M059J (cell line): ENCODE measurements at places on chromosomes 6 and 20.
A peak's percentile ranks its signal among the peaks of the same experiment; 100 is the strongest.

- peak; percentile 9 for DNase-seq
These were observed 298.1 kb upstream of the TCF21 start for GRCh38 chr6:133590814-133591213.

- peak; percentile 73 for DNase-seq
These were observed 57.2 kb upstream of the ARHGAP18 start for GRCh38 chr6:129766959-129767728.

DNA sequence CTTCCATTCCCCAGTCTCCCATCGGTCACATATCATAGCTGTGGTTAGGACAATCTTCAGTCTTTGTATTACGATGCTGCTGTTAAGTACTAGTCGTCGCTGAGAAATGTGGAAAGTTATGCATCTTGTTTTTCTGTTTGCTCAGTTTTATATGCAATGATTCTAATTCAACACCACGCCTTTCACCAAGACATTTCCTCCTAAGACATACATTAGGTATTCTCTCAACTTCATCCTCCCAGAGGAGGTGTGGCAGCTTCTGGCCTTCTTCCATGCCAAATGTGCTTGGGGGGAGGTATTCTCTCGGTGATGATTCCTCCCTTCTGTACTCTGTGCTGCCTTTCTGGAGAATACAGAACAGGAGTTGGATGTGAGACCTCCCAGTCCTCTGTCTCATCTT lies 66.1 kb downstream of the B4GALT5 start:
- peak; percentile 35 for DNase-seq

DNA sequence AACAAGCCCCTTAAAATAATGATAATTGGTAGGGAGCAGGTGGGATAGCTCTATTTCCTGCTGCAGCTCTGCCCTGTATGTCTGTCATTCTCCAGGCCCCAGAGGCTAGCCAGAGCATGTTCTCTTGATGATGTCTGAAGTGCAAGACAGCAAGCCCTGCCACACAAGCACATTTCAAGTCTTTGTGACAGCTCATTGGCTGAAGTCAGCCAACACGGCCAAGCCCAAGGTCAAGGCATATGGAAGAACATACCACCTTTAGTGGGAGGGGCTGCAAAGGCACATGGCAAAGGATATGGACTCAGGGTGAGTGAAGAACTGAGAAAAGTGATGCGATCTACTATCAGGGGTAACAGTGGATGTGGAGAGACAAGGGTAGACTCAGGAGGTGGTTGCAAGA lies 116.1 kb downstream of the PRND start:
- DNase-seq = no peak

DNA sequence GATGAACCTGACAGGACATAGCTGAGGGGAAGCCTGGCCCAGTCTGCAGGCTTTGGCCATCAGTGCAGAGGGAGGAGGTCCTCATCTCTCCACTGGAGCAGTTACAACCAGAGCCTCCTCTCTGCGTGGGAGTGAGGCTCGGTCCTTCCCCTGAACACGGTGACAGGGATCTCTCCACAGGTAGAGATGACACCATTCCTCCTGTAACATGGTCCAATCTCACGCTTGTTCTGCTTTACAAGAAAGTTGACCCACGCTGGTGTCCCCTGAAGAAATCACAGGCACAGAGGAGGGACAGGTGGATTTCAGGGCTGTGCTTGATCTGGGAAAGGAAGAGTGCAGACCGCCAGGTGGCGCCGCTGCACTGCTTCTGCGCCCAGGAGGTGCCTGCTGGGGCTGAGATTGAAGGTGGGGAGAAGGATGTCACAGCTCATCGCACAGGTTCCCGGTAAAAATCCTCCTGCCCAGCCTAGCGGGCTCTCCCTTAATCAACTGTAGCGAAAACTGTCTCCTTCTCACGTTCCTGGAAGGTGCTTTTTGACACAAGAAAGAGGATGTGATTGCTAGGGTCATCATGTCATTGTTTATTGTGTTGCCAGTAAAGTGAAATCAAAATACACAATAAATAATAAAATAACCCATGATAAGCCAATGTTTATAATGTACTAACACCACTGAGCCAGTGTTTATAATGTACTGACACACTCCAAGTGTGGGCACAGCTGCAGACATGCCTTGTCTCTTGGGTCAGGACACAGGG lies 20.4 kb downstream of the HLA-G start:
- peak; percentile 69 for DNase-seq

DNA sequence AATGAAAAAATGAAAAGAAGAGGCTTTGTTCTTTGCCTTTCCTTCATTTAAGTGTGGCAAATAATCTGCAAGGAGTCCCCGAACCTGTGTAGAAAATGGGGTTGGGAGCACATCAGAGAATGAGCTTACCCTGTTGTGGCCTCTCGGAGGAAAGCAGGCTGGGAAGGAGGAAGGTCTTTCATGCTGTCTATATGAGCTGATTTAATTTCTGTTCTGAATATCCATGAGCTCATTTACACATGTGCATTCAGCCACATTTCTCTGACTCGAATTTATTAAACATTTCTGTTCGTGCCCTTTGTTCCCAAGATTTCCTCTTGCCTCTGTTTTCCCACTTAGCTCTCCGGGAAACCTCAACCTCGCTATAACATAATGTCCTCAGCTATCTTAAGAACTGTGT lies 584.4 kb upstream of the CDH4 start:
- DNase-seq = no peak

DNA sequence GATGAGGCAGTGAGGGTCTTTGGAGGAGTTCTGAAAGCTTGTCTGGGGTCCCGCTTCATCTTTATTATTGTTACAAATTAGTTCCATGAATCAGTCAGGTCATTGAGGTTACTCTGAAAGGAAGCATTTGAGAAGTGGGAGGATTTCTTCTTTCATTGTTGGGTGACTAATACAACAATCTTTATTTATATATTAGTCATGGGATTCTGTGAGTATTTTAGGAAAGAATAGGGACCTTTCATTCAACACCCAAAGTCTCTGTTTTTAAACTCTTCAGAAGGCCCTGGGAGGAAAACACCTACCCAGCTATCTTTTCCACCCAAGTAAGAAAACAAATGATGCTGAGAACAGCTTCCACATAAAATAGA lies 98.3 kb downstream of the SOD2 start:
- DNase-seq = peak; percentile 87

GRCh38 chr20:34983089-34983820 lies 27.6 kb downstream of the MYH7B start:
- no peak for DNase-seq

- DNase-seq = peak; percentile 94
These were observed 54.0 kb downstream of the TRAF3IP2 start for GRCh38 chr6:111551521-111552231.

- DNase-seq = peak; percentile 76
These were observed 505.8 kb upstream of the MARCKS start for GRCh38 chr6:113351173-113351834.

GRCh38 chr20:1942061-1942460 lies 46.9 kb downstream of the SIRPA start:
- no peak for DNase-seq

- DNase-seq = no peak
These were observed 133.7 kb upstream of the FLRT3 start for GRCh38 chr20:14470977-14471661.

DNA sequence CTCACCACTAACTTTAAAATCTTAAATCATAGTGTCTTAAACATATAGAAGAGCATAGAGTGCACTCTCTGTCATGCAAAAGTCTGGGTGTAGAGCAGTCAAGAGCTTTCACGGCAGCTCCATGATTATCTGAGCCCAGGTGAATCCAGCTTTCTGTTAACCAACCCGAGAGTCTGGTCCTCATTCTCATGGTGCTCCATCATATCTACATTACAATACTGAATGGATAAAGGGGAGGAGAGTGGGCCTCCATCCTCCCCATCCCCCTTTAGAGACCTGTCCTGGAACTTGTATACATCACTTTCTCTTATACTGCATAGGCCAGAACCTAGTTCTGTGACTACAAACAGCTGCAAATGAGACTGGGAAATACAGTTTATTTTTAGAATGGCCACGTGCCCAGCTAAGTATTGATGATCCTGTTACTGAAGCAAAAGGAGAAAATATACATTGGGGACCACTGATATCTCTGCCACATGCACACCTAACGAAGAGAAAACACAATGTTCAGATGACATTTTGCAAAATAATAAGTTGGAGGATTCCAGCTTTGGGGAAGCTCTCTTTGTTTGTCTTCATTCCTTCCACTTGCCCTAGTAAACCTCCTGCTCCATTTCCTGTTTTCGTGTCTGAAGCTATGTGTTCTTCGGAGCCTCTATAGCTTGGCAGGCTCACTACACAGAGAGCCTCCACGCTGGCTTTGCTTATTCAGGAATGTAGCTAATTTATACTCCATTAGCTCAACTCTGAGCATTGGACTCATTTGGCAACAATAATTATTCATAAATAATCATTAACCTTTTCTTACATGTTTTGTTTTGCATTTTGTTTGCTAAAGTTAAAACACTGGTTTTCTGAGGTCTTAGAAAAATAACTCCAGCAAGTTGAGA lies 110.1 kb downstream of the IYD start:
- DNase-seq = no peak
